ENCODE measurements at places on chromosomes 1 and 21.

DNA sequence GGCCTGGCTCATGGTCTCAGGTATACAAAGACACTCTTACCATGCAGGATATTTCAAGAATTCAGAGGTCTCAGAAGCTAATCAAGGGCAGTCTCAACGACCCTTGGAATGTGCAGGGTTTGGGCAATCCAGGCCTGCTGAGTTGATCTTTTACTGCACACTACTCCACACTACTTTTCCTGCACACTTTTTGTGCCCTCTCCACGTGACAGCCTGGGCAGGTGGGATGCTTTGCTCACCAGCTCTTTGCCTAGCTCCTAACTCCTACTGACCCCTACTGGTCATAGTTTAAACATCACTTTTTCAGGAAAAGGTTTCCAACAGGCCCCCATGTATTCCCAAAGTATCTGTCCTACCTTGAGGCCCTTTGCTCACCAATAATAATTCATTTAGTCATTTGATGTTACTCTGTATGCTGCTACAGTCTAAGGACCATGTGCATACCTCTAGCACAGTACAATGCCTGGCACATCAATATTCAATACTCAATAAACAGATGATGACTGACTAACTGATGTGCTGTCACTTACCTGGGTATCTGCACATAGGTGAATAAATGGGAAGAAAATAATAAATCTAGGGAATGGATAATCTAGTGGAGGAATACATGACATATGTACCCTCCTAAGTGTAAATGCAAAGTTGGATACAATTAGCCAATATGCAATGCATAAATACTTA is 9.6 kb downstream of the DUSP23 start:
- DNase-seq: no peak

DNA sequence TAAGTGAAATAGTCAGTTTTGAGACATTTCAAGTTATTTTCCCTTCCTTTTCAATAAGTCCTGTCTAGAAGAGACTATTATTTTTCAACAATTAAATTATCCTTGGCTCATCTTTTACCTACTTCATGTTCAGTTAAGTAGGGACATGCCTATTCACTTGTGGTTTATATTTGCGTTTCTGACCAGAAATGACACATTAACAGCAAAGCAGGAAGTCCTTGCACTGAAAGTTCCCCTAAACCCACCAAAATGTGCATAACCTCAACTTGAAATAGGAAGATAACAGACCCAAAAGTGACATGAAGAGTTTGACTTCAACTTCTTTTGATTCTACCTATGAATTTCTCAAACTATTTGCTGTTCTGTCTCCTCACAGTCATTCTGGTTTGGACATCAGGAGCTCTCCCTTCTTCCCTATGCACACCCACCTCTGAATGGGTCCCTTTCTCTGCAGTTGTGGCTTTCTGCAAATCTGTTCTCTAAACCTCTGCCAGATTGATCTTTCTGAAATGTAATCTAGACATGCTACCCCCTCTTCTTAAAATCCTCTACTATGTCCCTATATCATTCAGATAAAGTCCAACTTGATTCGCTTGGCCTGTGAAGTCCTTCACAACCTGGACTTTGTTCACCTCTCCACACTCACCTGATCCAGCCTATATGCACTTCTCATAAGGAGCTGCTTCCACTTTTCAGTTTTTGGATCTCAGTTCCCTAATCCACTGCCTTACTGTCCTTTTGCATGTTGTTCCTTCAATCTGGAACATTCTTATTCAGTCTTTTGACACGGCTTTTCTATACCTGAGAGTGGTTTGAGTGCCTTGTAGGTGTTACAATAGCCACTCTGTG is 661.5 kb upstream of the ADGRL4 start:
- no peak for DNase-seq

- no peak for DNase-seq
These were observed 55.4 kb upstream of the KIF26B start for GRCh38 chr1:245099401-245099800.

DNA sequence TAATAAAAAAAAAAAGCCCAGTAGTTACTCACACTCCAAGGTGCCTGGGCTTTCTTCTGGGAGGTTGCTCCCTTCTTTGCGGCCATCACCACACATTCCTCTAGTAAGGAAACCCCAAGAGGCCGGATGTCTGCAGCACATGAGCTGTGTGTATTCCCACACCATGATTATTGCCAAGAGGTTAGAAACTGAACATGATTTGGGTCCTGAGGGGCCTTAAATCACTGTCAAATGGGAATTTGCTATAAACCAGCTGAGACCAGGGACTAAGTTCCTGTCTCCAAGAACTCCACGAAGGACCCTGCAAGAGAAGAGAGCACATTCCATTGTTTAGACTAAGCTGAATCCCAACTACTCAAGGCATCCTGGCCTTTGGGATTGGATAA is 85.3 kb upstream of the SSX2IP start:
- no peak for DNase-seq

GRCh38 chr1:39406533-39407450 is 84.6 kb upstream of the BMP8A start:
- DNase-seq: no peak

GRCh38 chr1:151862604-151863003 is 9.1 kb upstream of the THEM5 start:
- no peak for DNase-seq

Measured in DMS79 (cell line).